ENCODE measurements at places on chromosomes 6 and 20. TPM values are rescaled to one million over a fixed set of nuclear protein-coding genes. Genes with fewer than 3 reads are reported as not detected.

DNA sequence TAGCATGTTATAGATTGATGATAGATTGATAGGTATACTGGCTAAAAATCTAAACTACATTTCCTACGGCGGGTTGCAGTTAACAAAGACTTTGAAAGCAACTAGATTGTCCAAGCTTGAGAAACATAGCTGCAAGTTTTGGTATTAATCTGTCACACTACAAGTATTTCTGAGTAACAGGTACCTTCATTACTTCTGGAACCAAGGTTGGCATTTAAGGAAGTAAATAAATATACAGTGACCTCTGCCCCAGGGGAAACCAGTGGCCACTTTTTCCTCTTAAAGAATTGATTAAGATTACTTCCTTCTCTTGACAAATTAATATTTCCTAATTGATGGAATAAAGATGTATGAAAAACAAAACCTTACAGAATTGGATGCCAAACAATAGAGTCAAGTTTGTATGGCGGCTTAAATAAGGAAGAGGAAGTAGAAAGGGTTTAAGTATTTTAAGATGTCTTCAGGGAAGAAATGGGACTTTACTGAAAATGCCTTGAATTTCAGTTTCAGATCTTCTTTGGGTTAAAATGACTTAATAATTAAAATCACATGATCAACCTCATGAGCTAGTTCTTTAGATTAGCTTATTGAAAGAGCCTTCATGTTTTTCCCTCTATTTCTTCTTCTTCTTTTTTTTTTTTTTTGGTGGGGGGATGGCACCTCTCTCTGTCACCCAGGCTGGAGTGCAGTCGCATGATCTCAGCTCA, 132.8 kb downstream of the DOK5 start:
- DNase-seq, result no peak

GRCh38 chr20:1171461-1172093, 13.2 kb downstream of the TMEM74B start:
- DNase-seq, result no peak

- no peak for DNase-seq
These were observed 380.0 kb downstream of the LMBRD1 start for GRCh38 chr6:69416776-69417175.

DNA sequence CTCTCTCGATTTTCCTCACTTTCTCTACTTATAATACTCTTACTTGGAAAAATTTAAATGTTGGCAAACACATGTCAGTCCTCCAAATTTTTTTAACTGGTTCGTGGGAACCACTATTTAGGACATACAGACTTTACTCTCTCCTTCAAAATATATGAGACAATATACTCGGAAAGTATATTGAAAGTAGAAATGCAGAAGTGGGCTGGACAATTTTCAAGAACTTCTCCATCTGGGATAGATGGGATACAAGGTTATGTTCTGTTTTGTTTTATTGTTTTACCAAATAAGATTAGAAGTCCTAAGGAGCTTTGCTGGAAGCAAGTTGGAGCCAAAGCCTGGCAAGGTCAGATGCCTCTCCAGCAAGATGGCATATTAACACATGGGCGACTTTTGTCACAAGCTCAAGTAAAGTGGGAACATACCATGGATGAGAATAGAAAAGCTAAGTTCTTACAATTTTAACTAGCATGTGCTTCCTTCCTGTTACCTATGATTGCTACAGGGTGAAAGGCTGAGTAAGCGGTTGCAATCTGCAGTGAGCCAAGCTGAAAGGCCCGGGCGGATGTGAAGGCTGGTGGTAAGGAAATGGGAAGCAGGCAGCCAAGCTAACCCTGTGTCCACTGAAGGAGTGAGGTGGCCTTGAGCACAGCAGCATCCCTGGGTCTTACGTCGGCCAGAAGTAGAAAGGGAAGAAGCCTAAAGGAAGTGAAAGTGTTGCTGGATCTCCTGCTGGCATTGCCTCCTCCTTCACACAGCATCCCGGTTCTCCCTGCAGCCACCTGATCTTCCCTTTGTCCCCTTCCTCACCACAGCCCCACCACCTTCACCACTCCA, 7.1 kb downstream of the MAP3K5 start:
- DNase-seq, result peak; percentile 68

DNA sequence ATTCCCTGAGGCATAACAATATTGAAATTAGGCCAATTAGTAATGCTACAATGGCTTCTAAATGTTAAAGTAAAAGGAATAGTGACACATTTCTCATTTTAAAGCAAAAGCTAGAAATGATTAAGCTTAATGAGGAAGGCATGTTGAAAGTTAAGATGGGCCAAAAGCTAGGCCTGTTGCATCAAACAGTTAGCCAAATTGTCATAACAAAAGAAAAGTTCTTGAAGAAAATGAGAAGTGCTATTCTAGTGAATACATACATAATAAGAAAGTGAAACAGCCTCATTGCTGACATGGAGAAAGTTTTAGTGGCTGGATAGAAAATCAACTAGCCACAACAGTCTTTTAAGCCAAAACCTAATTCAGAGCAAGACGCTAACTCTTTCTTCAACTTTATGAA, 12.9 kb downstream of the OR2A4 start:
- no peak for DNase-seq

DNA sequence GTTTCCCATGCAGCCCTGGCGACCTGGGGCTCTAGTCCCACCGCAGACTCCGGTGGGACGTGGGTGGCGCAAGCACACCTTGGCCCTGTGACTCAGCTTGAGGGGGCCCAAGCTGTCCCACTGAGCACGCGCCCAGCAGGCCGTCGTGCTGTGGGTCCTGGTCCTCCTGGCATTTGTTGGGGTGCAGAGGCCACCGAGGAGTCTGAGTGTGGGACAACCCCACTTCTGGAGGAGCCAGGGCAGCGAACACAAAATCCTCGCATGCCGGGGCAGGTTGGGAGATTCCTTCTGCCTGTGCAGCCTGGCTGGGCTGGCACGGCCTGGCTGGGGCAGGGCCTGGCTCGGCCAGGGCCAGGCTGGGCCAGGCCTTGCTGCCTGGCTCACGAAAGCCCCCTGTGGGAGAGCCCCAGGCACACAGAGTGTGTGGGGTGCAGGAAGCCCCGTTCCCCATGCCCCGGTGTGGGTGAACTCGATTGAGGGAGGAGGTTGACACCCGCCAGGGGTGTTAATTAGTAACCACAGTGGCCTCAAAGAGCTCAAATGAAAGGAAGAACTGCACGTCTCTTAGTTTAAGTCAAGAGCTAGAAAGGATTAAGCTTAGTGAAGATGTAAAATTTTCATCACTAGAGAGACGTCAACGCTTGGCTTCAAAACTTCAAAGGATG, 1808.5 kb upstream of the DEFB115 start:
- DNase-seq, result no peak

- no peak for DNase-seq
These were observed 23.7 kb upstream of the ID1 start for GRCh38 chr20:31581391-31581790.

DNA sequence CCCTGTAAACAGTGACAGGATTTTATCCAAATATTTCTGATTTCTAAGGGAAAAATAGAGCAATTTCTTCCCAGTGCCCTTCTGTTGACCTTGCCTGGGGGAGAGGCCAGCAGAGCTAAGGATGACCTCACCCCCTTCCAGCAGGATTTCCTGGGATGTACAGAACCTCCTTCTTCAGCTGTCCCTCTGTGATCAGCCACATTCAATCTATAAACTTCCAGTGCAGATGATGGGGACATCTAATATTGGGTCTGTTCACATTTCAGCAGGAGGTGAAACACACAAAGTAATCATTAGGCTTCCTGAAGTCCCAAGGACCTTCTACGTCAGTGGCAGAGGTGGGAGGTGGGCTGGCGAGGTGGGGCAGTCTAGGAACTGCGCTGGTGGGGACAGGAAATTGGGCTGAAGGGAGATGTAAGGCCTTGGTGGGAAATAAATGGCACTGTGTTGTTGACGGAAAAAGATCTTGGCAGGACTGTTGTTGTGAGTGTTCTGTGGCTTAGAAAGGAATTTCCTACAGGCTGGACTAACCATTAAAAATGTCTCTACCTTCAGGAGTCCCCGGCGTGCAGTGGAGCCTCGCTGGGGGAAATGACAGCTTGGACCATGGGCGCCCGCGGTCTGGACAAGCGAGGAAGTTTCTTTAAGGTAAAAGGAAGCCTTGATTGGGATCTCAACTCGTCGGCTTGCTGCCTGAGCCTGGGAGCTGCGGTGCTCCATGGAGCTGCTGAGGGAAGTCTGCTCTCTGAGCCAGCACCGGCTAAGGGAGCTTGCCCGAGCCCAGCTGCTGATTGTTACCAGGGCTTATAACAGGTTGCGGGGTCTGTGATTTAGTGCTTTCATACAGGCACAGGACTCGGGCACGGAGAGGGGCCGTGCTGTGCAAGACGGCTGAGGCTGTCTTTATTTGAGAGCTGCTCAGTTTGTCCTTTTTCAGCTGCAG, 127.9 kb upstream of the NAA20 start:
- no peak for DNase-seq

DNA sequence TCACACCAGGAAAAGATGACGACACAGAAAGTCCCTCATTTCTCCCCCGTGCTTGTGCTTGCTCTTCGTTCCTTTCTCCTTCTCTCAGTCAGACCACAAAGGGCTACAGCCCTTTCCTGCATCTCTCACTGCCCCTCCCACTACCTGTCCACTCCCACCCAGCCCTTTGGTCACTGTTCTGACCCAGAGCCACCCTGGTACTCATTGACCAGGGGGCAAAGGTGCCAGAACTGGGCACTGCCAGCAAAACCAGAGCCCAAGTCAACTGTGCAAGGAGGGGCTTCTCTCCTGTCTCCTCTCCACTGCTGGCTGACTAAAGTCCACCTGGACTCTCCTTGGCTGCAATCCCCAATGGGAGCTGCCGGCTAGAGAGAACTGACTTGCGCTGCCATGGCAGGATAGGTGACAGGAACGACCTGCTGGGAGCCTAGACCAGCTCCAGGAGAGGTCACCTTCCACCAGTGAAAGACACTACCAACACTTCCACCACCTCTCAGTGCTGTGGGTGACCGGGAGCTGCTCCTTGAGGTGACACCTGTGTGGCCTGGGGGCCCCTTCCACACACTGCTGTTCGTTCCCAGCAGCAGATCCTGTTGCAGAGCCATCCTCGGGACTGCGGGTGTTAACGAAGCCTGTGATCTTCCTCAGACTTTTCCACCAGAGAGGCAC, 32.8 kb downstream of the KCNK17 start:
- DNase-seq, result no peak

GRCh38 chr6:45864651-45865050, 151.0 kb downstream of the CLIC5 start:
- DNase-seq, result no peak

GRCh38 chr6:166019214-166019613, 148.4 kb downstream of the TBXT start:
- DNase-seq, result no peak

DNA sequence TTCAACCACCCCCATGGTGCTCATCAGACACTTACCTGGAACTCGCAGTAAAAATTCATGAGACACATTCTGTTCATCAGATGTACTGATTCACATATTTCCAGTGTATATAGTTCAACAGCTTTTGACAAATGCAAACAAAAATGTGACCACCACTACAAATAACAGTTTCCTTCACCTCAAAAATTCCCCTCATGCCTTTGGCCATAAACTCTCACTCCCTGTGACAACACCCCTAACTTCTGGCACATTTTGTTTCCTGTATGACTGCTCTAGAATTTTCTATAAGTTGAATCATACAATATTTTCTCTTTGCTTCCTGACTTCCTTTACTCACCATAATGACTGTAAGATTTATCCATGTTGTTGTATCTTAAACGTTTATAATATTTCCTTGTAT, 63.7 kb downstream of the C6orf118 start:
- no peak for DNase-seq

DNA sequence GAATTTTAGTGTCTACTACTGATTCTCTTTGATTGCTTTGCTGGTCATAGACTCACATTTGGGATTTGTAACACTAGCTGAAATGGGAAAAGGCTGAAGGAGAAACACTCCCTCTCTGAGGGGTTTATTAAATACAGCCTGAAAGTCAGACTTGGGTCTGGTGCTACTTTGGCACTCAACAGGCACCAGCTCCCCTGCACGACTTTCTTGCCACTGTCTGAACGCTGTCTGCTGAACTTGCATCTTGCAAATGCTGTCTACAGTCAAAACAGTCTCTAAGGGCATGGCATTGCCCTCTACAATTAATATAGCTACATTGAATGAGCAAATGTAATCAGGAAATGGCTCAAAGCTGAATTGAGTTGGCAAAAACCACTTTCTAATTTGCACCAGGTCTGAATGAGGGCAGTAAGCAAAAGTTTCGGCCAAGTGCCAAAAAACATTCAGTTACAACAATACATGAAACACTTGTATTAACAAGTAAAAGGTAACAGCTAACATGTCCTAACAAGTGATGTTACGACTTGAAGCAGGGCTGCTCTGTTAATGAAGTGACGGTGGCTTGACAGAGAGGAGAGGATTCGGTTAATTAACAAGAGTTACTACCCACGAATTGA, 119.5 kb downstream of the FOXC1 start:
- no peak for DNase-seq

- DNase-seq, result no peak
These were observed 36.1 kb upstream of the NAA20 start for GRCh38 chr20:19981031-19981451.

DNA sequence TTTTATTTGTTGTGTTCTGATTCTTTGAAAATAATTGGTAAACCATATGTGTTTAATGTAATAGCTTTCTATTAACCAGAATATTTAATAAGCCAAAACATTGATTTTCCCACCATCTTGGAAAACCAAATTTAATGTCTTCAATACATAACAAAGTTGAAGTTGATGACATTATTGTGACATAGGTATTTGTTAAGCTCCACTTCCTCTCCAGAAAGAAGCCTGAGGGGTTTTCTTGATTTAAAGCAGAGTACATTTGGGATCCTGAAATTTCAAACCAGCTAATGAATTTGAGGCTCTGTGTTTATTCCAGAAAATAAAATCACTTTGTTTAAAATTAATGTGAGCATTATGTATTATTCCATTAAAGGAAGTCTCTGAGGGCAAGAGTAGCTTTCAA, 106.3 kb downstream of the PERP start:
- no peak for DNase-seq

- peak; percentile 59 for DNase-seq
These were observed 433.2 kb upstream of the SPTLC3 start for GRCh38 chr20:12575352-12576095.

DNA sequence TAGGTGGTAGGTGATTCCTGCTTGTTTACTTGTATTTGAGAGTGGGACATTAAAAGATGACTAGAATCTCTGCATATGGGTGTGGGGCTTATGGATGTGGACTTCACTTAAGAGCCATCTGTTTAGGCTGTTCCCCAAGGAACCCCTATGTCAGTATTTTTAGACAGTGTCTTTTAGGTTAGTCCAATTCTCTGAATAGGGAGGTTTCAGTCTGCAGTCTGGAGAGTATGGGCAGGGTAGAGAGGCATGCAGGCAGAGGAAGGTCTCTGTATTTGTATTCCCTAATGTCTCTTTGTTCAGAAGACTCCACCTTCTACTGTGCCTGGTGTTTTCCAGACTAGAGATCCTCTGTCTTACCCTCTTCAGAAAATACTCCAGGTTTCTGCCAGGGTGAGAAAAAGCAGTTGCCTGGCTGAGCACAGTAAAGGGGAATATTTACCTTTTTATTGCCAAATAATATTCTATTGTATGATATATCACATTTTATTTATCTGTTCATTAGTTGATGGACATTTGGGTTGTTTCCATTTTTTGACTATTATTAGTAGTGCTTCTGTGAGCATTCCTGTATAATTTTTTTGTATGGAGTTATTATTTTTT, 19.1 kb downstream of the SLX4IP start:
- DNase-seq, result no peak

The TFAP2C gene
- 12.5 TPM for total RNA-seq

The PBOV1 gene
- total RNA-seq, result not detected

The MBOAT1 gene
- total RNA-seq, result 25.0 TPM

The ENPP4 gene
- total RNA-seq, result 14.6 TPM

The SLC26A8 gene
- 0.18 TPM for total RNA-seq

The LAMA2 gene
- 43.4 TPM for total RNA-seq

The FOXA2 gene
- total RNA-seq, result not detected

The TAGAP gene
- 4.9 TPM for total RNA-seq

The TPX2 gene
- 0.81 TPM for total RNA-seq

The HMGCLL1 gene
- 0.57 TPM for total RNA-seq

The ELOVL5 gene
- total RNA-seq, result 64.5 TPM

Data from ureter (tissue), 1 donor.